ENCODE measurements at places on chromosomes 2 and 18. TPM values are rescaled to one million over a fixed set of nuclear protein-coding genes. Genes with fewer than 3 reads are reported as not detected.
A peak's percentile ranks its signal among the peaks of the same experiment; 100 is the strongest.

The SLC11A1 gene
- polyA plus RNA-seq: not detected

The CHRNG gene
- polyA plus RNA-seq: 163 TPM

The WDR54 gene
- 9.1 TPM for polyA plus RNA-seq

The VWC2L gene
- polyA plus RNA-seq: not detected

The KCNS3 gene
- polyA plus RNA-seq: 4.9 TPM

The CAVIN2 gene
- polyA plus RNA-seq: 39.4 TPM

GRCh38 chr18:33840212-33840593, 262.2 kb downstream of the ASXL3 start:
- DNase-seq: no peak

GRCh38 chr2:196259507-196260481, 88.4 kb upstream of the STK17B start:
- DNase-seq: no peak

GRCh38 chr2:55232863-55233657, 572 bp downstream of the RPS27A start:
- no peak for DNase-seq

DNA sequence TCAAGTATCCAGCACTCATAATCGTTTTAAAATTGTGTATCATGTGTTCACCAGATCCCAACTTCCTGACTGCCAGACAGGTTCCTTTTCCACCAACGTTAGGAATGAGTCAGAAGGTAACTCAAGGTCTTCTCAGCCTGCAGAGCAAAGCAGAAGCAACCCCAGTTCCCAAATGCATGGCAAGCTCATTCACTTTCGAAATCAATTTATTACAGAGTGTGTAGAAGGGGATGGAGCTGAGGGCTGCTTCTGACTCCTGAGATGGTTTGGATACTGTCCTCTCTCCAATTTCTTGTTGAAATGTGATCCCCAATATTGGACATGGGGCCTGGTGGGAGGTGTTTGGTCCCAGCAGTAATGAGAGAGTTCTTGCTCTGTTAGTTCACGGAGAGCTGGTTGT, 114.5 kb downstream of the PIEZO2 start:
- peak; percentile 33 for DNase-seq

DNA sequence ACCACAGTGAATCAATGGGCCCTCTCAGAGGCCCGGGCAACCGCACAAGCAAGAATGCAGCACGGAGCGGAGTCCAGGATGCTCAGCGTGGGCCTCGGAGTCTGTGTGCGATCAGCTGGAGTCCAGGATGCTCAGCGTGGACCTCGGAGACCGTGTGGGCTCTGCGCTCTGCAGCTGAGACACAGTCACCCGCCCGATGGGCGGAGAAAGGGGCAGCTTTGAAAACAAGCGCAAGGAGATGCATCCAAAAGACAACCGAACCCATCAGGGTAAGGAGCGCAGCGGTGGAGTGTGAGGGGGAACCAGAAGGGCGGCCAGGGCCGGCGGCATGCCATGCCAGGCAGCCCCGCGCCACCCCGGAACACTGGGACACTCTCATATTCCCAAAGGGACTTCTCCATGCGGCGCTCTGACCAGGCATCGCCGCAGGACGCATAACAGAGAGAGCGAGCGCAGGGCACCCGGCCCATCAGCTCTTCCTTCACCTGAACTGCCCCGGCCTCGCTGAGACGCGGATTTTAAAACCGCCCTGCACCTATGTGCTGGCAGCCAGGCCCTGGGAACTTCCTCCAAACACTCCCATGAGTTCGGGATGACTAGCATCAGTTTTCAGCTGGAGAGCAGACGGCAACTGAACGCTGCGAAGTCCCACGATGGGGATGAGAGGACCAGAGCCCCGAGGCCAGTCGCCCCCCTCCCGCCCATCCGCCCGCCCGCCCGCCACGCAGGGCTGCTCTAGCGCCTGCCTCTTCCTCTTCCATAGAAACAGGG, 44.7 kb downstream of the MC5R start:
- DNase-seq: no peak

DNA sequence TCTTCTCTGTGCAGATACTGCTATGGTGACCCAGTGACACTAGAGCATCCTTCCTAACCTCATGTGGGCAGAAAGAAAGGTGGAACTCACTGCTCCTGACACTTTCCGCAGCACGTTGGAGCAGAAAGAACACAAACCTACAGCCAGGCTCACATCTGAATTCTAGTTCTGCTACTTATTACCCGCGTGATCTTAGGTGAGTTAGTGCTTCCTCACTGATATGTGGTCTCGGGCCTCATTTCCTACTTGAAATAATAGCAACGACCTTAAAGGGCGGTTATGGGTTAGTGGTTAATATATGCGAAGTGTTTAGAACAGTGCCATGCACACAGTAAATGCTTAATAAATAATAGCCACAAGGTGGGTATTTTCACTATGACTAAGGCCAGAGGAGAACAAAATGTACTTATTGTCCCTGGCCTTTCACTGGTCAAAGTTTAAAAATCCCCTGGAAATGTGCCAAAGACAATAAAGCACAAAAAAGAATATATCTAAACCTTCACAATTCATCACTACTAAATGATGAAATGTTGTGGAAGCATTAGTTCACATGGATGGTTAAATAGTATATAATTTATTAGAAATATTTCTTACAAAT, 66.6 kb downstream of the MYOM1 start:
- no peak for DNase-seq

DNA sequence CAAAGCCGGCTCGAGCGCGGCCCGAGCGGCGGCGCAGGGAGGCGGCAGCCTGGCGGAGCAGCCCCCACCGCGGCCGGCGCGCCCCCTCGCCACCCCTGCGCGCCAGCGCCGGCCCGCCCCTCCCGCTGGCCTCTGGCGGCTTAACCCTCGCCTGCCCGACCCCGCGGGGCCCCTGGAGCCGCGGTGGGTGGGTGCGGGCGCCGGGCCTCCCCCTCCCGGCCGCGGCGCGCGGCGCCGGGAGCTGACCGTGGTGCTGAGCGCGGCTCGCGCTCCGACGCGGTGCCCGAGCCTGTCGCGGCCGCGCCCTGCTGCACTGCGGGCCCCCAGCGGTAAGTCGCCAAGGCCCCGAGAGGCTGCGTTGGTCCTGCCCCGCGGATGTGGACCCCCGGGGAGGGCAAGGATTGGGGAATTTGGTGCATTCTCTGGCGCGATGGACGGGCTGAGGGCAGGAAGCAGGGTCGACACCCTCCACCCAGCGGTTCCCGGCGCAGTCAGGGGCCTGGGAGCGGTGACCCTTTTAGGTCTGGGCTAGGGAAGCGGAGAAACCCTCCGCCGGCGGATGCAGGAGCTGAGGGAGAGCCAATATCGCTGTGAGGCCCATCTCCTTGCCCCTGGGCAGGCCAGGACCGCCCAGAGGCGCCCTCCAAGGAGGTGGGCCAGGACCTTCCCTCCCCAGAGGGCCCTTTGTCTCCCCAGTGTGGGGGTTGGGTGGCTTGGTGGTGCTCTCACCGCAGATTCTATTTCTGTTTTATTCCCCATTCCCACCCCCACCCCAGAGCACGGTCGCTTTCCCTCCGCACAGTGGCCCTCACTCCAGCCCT, 923 bp downstream of the AMER3 start:
- peak; percentile 31 for DNase-seq

DNA sequence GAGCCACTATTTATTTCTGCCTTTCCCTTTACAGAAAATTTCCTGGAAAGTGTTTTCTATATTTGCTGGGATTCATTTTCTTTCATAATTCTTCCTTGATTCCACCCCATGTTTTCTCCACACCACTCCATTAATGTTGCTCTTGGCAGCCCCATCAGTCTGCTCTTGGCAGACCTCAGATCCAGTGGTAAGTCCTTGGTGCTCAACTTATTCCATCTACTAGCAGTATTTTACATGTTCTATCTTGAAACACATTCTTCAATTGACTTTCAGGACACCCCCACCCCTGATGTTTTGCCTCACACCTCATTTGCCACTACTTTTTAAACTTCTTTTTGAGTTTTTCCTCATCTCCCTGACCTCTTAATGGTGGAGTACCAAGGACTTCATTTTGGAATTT, 65.0 kb downstream of the HNMT start:
- DNase-seq: peak; percentile 20

DNA sequence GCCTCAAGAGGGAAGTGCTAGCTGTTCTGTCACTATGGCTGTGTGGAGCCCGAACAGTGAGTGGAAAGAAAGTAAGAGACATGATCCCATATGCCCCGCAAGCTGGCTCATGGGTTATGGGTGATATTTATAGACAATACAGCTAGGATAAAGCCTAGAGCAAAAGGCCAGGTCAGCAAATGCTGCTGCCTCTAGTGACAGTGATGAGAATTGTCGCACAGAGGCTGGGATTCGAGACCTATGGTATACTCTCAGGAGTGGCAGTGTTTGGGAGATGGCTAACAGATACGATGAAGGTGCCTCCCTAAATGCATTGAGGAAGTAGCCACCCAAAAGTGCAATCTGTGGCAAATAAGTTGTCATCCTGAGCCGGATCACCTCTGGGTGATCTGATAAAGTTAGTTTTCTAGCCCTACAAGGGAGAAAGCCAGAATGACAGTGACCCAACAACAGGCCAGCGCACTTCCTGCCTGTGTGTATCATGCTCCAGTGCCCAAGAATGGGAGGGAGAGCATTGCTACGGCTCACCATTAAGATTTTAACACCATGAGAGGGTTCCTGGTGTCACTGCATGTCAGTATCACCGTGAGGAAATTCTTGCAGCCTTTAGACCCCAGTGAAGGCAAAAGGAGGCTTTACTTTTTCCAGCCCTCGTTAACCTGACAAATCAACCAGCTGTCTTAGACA, 92.2 kb upstream of the TGFA start:
- DNase-seq: no peak

GRCh38 chr2:129653246-129653645, 326.2 kb upstream of the RAB6C start:
- no peak for DNase-seq

DNA sequence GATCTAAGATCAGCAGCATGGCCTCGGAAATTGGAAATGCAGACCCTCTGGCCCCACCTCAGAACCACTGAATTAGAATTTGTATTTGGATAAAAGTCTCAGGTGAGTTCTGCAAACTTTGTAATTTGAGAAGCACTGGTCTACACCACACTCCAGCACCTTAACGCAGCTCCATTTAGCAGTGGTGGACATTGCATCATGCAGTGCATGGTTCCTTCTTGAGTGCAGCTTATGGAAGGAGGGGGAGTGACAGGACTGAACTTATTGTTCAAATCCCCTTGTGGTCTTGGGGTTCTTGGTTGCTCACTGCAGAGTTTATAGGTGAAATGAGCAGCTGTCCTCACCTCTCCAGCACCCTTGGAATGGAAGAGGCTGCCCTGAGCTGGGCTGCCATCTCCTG, 17.4 kb upstream of the STEAP3 start:
- DNase-seq: no peak

GRCh38 chr2:217539126-217539525, 463.7 kb downstream of the TNS1 start:
- DNase-seq: no peak

DNA sequence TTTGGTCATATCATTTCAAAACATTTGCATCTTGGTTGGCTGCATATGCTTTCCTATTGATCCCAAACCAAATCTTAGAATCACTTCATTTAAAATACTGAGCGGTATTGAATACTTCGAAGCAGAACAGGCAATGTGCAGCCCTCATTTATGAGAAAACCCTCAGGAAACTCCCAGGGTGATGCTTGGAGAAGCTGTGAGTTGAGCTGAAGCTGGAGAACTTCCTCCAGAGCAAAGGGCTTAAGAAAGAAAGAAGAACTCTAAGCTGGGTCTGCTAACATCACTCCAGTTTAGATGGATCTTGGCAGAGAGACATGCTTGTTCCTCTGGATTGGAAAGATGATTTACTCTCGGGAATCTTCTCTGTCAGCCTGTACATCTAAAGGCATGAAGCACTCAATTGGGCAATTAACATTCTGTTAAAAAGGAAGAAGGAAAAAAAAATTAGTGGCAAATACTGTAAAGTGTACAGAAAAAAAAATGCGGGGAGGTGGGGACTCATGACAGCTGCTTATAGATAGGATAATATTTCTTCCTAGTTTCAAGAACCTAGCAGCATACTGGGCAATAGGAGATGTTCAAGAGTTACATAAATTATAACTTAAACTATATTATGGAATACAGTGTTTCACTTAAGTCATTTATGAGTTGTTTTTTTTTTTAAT, 49.5 kb downstream of the ATIC start:
- DNase-seq: no peak

GRCh38 chr2:141714496-141714895, 416.3 kb downstream of the LRP1B start:
- no peak for DNase-seq

GRCh38 chr2:127953128-127953718, 67.5 kb upstream of the AMMECR1L start:
- DNase-seq: no peak

- no peak for DNase-seq
Measured at GRCh38 chr2:47344890-47345589, 57.9 kb upstream of the MSH2 start.

- DNase-seq: no peak
Measured at GRCh38 chr2:234967870-234968208, 16.0 kb downstream of the SH3BP4 start.

DNA sequence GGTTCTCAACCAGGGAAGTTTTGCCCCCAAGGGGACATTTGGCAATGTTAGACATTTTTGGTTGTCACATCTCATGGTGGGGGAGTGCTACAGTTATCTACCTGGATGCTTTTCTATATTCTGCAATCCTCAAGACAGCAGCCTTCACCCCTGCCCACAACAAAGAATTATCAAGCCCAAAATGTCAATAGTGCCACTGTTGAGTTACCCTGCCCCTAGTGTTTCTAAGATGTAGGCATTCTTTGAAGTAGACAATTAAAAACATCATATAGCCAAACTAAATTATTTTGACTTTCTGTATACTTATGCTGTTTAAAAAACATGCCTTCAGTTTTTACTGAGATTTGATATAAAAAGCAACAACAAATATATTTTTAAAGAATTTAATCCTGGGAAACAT, 48.0 kb downstream of the ABI2 start:
- no peak for DNase-seq

- no peak for DNase-seq
Measured at GRCh38 chr2:36468463-36469105, 113.0 kb downstream of the CRIM1 start.

- DNase-seq: no peak
Measured at GRCh38 chr2:128408349-128409305, 90.0 kb upstream of the HS6ST1 start.

DNA sequence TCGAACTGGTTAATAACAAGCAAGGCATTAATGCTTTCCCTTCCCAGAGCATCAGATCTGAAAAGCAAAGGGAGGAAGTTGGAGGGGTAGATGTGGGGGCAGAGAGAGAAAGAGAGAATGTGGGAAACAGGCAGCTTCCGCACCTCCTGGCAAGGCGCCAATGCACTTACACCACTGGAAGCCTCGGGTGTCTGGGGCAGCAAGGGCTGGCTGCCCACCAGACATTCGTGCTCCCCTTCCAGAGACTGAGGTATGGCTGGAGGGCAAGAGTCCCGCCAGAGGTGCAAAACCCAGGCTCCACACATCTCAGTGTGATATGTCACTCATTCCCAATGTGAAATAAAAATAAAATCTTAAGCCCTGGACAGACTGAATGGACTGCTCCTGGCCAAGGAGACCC, 46.4 kb downstream of the TEX51 start:
- DNase-seq: no peak

DNA sequence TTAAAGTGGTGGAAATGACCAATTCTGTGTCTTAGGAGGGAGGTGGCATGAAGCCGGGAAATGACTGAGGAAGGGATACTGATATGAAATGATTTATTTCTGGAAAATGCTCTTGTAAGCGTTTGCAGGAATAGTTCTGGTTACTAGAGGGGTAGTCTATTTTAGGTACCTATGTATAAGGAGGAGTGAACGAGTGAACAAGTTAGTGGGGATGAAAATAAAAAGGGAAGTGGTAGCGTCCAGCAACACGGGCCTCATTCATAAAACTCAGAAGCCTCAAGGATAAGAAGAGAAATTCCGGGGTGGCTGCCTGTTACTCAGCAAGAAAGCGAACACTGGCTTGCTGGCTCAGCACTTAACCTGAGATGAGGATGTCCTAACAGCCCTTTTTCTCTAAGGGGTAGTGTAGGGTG, 303.3 kb downstream of the NCKAP5 start:
- DNase-seq: no peak

All from muscle of arm (tissue), 14 donors.